ENCODE measurements at places on chromosomes 5 and 9. TPM values are rescaled to one million over a fixed set of nuclear protein-coding genes. Genes with fewer than 3 reads are reported as not detected.
A peak's percentile ranks its signal among the peaks of the same experiment; 100 is the strongest.

Gene SPINK5
- 2.0 TPM for total RNA-seq

Gene FABP6
- not detected for total RNA-seq

Gene ANKRD20A1
- total RNA-seq = 2.5 TPM

Gene CRHBP
- total RNA-seq = not detected

Gene RGMB
- 27.7 TPM for total RNA-seq

DNA sequence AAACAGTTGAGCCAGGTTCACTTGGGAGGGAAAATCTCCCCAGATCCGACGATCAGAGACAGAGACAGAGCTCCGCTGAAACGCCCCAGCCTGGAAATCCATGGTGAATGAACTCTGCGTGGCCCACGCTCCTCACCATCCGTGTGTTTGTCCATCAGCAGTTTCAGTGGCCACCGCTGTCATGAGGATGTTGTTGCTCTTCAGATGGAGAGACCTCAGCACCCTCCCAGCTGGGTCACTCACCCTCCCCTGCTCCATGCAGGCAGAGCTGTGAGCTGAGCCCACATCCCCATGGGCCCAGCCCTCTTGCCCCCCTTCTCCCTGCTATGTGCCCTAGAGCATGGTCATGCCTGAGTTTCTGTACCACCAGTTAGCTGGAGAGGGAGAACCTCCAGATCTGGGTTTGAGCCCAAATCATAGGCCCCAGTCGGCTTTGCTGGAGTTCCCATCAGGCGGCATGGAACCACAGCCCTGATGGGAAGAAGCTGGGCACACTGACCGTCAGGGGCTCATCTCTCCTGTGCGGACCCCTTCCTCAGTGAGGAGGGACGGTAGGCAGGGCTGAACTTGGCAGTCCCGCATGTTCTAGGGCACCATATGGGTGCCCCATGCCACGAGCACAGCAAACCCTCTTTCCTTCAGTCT is 154.4 kb upstream of the COL5A1 start:
- H3K36me3 ChIP-seq = no peaks in the 10 kb centered on the region
- no peak for DNase-seq
- no peak overlapping the region for H3K27ac ChIP-seq
- H3K27me3 ChIP-seq = no peaks in the 10 kb centered on the region
- peaks cover 7% of the 10 kb centered on the region for H3K4me1 ChIP-seq

GRCh38 chr5:61808909-61809308 is 476.9 kb downstream of the ZSWIM6 start:
- DNase-seq = no peak
- peaks cover 26% of the 10 kb centered on the region for H3K4me1 ChIP-seq
- no peak overlapping the region for H3K27ac ChIP-seq
- no peak overlapping the region for H3K4me3 ChIP-seq
- H3K36me3 ChIP-seq = no peaks in the 10 kb centered on the region

GRCh38 chr5:149210968-149211490 is 60.6 kb upstream of the AFAP1L1 start:
- peaks cover 9% of the 10 kb centered on the region for H3K36me3 ChIP-seq
- no peak for DNase-seq
- H3K4me1 ChIP-seq = peaks cover 14% of the 10 kb centered on the region

- peaks cover 3% of the 10 kb centered on the region for H3K4me1 ChIP-seq
- peaks cover 3% of the 10 kb centered on the region for H3K36me3 ChIP-seq
- H3K27ac ChIP-seq = no peak overlapping the region
- DNase-seq = no peak
These were observed 61.7 kb downstream of the GLRA1 start for GRCh38 chr5:151862811-151863472.

GRCh38 chr9:14095277-14095676 is 218.7 kb downstream of the NFIB start:
- H3K27ac ChIP-seq = no peak overlapping the region
- DNase-seq = no peak
- H3K4me1 ChIP-seq = peaks cover 33% of the 10 kb centered on the region

GRCh38 chr5:147504011-147504410 is 5.9 kb downstream of the DPYSL3 start:
- H3K4me1 ChIP-seq = peaks cover 31% of the 10 kb centered on the region
- peak overlapping the region; percentile 29 for H3K27ac ChIP-seq
- no peaks in the 10 kb centered on the region for H3K27me3 ChIP-seq
- H3K36me3 ChIP-seq = no peaks in the 10 kb centered on the region
- no peak overlapping the region for H3K4me3 ChIP-seq
- no peak for DNase-seq

DNA sequence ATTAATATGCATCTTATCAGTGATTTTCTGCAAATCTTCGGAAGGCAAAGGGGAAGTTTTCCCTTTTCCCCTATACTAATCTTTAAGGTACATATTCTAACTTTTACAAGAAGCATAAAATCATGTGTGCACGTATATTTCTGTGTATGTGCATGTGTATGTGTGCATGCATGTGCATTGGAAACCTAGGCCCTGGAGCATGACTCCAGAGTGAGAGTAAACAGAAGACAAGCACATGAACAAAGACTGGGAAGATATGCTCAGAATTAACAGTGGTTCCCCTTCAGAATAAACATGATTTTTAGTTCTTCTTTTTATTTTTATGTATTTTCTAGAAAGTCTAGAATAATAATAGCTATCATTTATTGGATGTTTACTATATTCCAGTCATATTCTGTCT is 10.9 kb upstream of the SELENOP start:
- no peak for DNase-seq
- no peak overlapping the region for H3K27ac ChIP-seq
- H3K27me3 ChIP-seq = peaks cover 10% of the 10 kb centered on the region
